ENCODE measurements at places on chromosomes 1 and 21.

DNA sequence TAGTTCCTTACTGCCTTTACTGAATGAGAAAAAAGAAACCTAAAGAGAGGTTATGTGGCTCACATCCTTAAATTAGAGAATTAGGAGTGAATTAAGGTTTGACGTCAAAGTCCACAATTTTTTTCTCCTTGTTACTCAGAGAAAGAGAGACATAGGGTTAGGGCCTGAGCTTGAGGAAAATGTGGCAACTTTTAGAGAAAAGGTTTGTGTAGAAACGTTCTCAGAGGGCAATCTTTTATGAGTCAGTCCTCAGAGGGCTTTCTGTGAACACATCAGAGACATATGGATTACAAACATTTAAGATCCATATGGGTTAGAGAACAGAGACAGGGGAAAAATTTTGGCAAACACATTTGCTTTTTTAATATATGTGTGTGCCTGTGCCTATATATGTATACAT lies 242.8 kb downstream of the TGFB2 start:
- DNase-seq, result no peak

DNA sequence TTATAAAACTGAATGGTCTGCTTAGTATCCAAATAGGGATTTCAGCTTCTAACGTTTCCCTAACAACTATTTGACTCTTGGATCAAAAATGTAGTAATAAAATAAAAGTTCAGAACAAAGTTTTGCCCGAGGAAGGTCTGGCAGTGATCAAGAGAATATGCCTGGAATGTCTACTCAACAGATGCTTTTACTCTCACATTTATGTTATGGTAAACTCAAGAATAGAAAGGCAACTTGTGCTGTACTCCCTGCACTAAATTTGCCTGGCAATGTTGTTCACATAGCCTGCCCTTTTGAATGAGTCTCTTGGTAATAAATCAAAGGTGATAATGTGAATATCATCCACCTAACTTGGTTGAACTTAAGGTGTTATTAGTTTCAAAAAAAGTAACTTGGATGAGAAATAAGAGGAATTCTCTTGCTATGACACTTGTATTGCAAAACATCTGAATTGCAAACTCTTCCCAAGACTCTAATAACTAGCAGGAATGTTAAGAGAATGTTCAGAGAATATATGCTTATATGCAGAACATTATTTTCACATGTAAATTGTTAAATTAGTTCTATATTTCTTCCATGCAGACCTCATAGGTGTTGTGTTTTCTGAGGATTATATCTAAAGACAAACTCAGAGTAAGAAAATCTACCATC lies 215.8 kb downstream of the COL24A1 start:
- no peak for DNase-seq

- no peak for DNase-seq
Observed at GRCh38 chr1:171219346-171220080, 28.8 kb upstream of the FMO1 start.

DNA sequence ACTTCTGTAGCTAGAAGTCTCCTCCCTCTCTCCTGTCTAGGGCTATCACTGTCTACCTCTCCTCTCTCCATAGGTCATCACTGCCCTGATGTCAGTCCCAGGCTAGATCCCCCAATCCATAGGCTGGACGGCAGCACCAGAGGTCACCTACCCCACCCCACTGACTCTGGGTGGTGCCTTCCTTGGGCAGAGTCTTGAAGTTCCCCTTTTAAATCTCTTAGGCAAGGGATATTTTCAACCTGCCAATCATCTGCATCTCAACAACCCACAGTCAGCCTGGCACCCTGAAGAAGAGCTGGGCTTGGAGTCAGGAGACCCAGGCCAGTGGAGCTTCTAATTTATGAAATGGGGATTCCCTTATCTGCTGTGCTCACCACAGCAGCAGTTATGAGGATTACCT lies 13.2 kb downstream of the MYBPH start:
- DNase-seq, result no peak

GRCh38 chr1:229342656-229343569 lies at the start of gene CCSAP:
CCSAP (minus strand) TSS chr1:229343047; CDS start chr1:229342465, 582 bp downstream.
- DNase-seq, result no peak

GRCh38 chr1:24591781-24592180 lies 35.9 kb downstream of the NCMAP start:
- DNase-seq, result no peak

GRCh38 chr1:31216016-31216415 lies 23.7 kb downstream of the NKAIN1 start:
- peak; percentile 81 for DNase-seq

DNA sequence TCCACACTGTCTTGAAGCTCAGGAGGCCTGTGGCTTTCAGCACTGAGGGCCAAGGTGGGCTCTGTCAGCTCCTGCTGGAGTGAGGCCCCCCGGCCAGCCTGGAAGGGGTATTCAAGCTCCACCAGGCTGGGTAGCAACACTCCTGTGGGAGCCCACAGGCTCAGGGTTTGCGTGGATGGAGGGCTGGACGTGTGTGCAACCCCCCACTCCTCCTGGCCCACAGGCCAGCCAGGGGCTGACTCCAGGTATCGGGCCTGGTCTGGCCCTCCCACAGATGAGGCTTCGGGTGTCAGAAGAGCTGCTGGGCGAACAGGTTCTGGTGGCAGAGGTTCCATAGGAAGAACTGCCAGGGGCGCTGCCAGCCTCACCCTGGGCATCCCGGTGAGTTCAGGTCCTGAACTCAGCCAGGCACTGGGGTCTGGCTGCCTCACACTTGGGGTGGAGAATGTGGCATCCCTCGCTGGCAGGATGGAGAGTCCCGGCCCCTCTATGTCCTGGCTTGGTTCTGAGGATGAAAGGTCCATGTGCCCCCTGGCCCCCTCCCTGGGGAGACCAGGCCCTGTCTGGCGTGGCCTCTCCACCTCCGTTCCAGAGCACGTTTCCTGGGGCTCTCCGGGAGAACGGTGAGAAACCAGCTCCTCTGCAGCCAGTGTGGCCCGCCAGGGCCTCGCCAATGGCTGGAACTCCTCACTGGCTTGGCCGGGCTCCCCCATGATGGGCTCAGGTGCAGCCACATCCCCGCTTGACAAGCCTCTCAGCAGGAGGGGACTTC lies 64.6 kb upstream of the TARDBP start:
- no peak for DNase-seq

DNA sequence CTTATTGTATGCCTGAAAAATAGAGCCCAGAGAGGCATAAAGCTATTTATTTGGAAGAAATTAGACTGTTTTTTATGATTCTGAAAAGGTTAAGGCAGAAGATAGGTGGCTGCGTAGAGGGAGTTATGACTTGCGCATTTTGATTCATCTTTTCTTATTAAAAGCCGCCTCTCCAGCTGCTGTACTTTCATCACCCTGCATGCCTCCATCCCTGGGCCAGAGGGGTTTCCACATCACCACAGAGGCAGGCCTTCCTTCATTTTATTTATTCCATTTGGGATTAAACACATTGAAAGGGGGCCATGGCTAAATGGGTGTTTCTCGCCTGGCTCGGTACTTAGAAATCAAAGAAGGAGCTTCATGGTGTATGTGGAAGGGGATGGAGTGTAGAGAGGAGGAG lies 14.6 kb upstream of the RGS8 start:
- no peak for DNase-seq

DNA sequence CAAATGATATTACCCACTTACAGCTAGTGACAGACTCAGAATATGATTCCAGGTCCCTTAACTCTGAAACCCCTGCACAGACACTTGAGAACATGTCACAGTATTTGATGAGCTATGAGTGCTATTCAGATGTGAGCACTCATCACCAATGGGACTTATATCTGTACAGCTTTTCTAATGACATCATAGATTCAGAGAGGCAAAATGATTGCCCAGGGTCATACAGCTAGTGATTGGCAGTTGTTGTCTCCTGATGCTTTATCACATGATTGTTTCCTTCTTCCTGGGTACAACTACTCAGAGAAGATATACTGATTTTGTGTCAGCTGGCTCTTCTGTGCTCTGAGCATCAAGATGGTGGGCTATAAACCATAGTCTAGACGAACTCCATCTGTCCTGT lies 428.0 kb upstream of the BEND5 start:
- no peak for DNase-seq

DNA sequence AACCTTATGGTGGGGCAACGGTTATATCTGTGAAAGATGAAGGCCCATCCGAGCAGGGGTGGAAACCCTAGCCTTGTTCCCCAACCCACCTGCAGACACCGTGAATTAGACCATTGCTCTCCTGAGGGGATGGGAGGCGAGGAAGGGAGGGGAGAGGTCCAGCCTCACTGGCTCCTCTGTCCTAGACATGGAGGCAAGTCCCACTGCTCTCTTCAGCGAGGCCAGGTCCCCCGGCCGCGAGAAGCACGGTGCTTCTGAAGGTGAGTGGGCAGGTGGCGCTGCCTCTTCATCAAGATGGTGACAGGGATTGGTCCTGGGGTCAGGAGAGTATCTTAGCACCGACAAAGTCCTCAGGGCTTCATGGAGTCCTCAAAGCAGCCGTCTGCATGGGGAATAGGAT lies 59.3 kb downstream of the VWA5B1 start:
- DNase-seq, result no peak

GRCh38 chr1:200776949-200777348 lies 38.3 kb downstream of the CAMSAP2 start:
- no peak for DNase-seq

- DNase-seq, result no peak
Observed at GRCh38 chr21:45158491-45159423, 84.4 kb downstream of the ADARB1 start.

DNA sequence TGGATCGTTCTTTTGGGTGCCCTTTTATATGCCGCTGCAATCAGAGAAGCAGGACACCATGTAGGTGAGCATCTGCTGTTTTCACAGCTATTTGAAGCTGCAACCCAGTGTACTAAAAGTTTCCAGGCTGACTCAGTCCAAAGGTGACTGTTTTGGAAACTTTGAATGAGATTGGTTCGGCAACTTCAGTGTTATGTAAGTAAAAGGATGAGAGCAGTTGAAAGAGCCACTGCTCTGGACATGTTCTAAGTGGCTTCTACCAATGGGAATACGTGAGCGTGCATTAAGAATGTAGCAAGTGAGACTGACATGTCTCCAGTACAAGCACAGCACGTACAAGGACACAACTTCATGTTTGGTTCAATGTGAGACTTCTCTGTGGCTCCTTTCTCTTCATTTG lies 55.6 kb downstream of the DDR2 start:
- no peak for DNase-seq

GRCh38 chr1:11340233-11340632 lies 67.2 kb downstream of the UBIAD1 start:
- DNase-seq, result no peak

- DNase-seq, result no peak
Observed at GRCh38 chr1:194624833-194625232, 1438.4 kb upstream of the B3GALT2 start.

DNA sequence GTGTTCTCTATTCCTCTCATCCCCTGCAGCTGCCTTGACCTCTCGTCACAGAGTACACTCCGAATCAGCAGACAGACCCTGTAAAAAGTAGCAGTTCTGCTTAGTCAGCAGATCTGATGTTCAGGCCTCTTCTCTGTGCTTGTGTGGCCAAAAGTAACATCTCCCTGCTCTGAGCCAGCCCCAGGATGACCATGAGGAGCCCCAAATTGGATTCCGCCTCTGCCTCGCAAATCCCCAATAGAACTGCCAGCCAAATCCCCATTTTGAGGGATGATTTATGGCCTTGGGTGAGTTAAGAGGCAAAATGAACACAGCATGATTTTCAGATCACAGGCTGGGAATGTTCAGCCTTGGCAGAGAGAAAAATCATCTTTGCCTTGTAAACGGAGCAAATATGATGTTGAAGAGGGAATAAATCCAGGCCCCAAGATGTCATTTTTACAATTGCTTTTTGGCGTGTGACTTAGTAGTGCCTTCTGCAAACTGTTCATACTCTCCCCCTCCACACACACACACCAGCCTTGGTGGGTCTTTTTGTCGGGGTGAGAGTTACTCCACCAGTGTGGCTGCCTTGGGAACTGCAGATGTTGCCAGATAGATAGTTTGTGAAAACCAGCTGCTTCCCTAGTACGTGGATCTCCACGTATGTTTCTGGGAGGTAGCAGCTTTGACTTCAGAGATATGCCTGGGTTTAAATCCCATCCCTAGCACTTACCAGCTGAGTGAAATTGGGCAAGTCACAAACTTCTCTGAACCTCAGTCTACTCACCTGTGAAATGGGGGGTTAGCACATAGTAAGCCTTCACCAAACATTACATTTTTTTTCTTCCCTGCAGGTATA lies 77.8 kb downstream of the MAN1C1 start:
- no peak for DNase-seq

- DNase-seq, result no peak
Observed at GRCh38 chr1:201964261-201964660, 9.0 kb downstream of the TIMM17A start.

- DNase-seq, result no peak
Observed at GRCh38 chr1:20685099-20685662, 24.0 kb upstream of the DDOST start.

DNA sequence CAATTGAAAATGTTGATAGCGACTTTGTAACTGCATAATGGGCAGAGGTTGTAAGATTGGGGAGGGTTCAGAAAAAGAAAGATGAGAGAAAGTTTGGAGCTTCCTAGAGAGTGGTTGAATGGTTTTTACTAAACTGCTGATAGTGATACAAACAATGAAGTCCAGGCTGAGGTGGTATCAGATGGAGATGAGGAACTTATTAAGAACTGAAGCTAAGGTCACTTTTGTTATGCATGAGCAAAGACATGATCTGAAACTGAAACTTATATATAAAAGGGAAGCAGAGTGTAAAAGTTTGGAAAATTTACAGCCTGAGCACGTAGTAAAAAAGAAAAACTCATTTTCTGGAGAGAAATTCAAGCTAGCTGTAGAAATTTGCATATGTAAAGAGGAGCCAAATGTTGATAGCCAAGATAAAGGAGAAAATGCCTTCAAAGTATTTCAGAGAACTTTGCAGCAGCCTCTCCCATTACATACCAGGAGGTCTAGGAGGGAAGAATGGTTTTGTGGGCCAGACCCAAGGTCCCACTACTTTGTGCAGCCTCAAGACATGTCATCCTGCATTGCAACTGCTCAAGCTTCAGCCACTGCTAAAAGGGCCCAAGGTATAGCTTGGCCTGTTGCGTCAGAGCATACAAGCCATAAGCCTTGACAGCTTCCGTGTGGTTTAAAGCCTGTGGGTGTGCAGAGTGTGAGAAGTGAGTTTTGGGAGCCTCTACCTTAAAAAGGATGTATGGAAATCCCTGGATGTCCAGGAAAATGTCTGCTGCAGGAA lies 843.9 kb downstream of the AMY1C start:
- no peak for DNase-seq

- DNase-seq, result no peak
Observed at GRCh38 chr21:35925497-35925896, 134.8 kb downstream of the SETD4 start.

- no peak for DNase-seq
Observed at GRCh38 chr1:93679546-93679945, 2.1 kb downstream of the BCAR3 start.

Data from NCI-H526 (cell line).